ENCODE measurements at places on chromosomes 2 and 18. TPM values are rescaled to one million over a fixed set of nuclear protein-coding genes. Genes with fewer than 3 reads are reported as not detected.

DNA sequence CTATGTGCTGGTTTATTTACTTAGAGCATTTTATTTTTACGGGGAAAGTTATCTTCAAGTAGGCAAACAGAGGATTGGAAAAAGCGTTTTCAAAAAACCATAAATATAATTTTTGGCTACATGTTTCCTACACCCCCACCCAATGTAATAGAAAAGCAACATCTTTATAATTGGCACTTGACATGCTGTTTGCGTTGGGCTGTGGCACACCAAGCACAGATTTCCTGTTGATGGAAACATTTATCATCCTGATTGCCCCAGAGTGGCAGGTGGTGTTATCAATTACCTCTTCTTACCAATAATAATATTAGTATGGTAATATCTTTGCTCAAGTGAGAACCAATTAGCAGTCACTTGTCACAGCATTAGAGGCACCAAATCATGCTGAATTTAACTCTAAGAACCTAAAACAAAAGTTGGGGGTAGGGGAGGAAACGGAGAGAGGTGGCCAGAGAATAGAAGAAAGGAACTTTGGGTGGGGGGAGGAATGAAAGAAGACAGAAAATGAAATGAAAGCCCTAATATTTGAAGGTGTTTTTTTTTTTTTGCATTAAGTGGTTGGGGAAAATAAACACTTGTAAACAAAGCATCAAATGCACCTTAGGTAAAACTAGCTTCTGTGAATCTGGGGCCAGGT, 3.8 kb upstream of the SALL3 start:
- no peak overlapping the region for H3K4me3 ChIP-seq
- H3K4me1 ChIP-seq: no peaks in the 10 kb centered on the region
- no peaks in the 10 kb centered on the region for H3K36me3 ChIP-seq
- peaks cover 83% of the 10 kb centered on the region for H3K27me3 ChIP-seq

- no peak overlapping the region for H3K4me3 ChIP-seq
- no peak overlapping the region for H3K27ac ChIP-seq
- peaks cover 6% of the 10 kb centered on the region for H3K27me3 ChIP-seq
- DNase-seq: peak; percentile 47
- no peaks in the 10 kb centered on the region for H3K4me1 ChIP-seq
Observed at GRCh38 chr2:131413148-131413747, 49.3 kb upstream of the RAB6D start.

DNA sequence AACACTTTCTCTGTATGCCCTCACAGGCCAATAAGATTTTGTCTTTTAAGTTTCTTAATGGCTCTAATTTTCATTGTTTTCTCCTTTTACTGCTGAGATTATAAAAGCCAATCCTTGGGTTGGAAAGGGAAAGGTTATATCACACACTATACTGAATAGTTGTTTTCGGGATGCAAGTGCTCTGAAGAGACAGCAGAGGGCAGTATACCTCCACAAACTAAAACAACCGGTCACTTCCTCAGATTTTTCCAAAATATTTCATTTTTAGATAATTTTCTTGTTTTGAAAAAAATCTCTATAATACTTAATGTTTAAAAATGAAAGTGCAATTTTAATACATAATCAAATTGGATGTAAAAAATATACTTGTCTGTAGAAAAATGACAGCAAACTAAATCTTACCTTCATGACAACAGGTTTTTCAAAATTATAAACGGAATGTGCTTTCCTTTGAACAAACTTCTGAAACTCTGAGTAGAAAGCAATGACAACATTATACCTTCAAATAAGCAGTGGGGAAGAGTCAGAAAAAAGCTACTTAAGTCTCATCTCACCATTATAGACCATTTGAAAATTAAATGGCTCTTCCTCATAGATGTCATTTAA, 82.7 kb downstream of the ORC4 start:
- peak; percentile 16 for DNase-seq
- no peak overlapping the region for H3K27ac ChIP-seq
- no peak overlapping the region for H3K4me3 ChIP-seq
- H3K27me3 ChIP-seq: no peaks in the 10 kb centered on the region
- H3K36me3 ChIP-seq: peaks cover 77% of the 10 kb centered on the region

- no peaks in the 10 kb centered on the region for H3K4me1 ChIP-seq
- peaks cover 3% of the 10 kb centered on the region for H3K36me3 ChIP-seq
- no peak overlapping the region for H3K27ac ChIP-seq
- no peaks in the 10 kb centered on the region for H3K27me3 ChIP-seq
- H3K4me3 ChIP-seq: no peak overlapping the region
Observed at GRCh38 chr2:238409341-238410199, 17.2 kb upstream of the ASB1 start.

GRCh38 chr2:128563348-128563687, 244.7 kb upstream of the HS6ST1 start:
- peak overlapping the region; percentile 61 for H3K27ac ChIP-seq
- H3K4me3 ChIP-seq: no peak overlapping the region
- no peaks in the 10 kb centered on the region for H3K27me3 ChIP-seq
- H3K36me3 ChIP-seq: no peaks in the 10 kb centered on the region

DNA sequence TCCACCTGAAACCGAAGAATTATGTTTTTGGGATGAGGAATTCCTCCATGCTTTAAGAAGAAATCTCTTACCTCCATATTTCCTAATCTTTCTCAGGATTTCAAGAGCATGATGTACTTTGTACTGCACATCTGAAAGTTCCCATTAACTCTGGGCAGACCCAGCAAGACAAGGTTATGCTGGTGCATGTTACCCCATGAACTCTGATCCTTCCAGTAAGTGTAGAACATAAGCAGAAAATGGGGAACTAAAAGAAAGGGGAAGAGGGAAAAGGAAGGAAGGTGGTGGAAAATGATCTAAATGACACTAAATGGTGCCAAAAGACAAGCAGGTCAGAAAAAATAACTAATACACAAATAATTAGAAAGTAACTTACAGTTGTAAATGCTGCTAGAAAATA, 50.7 kb downstream of the STRN start:
- no peak for DNase-seq
- H3K36me3 ChIP-seq: peaks cover 12% of the 10 kb centered on the region
- no peak overlapping the region for H3K27ac ChIP-seq
- H3K27me3 ChIP-seq: no peaks in the 10 kb centered on the region

DNA sequence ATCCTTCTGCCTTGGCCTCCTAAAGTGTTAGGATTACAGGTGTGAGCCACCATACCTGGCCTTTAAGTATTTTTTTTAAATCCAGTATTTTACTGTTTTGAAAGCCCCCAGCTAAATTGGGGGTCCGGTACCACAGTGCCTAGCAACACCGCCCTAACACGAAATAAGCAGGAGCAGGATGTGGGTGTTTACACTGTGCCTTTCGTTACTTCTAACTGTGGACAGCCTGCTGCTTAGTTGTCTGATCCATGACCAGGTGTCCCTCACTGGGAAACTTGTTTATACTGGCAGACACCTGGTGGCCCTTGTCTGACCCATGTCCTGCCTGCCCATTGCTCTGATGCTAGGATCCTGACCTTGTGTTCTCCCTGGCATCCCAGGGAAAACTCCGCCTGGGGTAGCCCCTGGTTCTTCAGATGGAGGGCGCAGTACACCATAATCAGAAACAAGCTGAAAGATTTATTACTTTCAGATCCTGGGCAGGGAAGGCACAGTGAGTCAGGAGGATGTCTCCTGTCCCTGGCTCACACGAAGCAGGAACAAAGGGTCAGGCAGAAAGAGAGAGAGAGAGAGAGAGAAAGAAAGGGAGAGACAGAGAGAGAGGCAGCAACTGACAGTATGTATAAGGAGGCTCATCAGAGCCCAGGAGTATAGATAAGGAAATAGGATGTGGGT, 55.7 kb downstream of the NCAPH start:
- H3K4me3 ChIP-seq: no peak overlapping the region
- H3K27me3 ChIP-seq: peaks cover 9% of the 10 kb centered on the region
- no peaks in the 10 kb centered on the region for H3K36me3 ChIP-seq
- no peak for DNase-seq
- H3K27ac ChIP-seq: no peak overlapping the region
- H3K4me1 ChIP-seq: no peaks in the 10 kb centered on the region

DNA sequence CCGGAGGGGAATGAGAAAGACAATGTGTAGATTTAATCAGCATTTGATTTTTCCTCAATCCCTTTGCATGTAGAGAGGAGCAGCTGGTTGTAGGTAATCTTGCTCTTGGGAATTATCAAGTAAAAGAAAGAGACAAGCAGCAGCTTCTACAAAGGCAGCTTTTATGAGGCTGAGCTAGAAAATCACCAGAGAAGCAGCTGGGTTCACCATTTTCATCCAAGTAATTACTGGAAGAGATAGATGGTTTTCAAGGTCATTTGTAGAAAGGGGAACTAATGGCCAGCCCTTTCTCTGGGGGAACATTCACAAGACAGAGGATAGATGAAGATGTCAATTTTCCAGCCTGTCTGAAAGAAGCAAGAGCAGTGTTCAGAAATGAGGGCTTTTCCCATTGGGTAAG, 113.0 kb downstream of the RND3 start:
- H3K4me3 ChIP-seq: no peak overlapping the region
- no peaks in the 10 kb centered on the region for H3K4me1 ChIP-seq
- H3K27ac ChIP-seq: no peak overlapping the region
- DNase-seq: no peak
- no peaks in the 10 kb centered on the region for H3K36me3 ChIP-seq
- no peaks in the 10 kb centered on the region for H3K27me3 ChIP-seq

Gene DNAH6
- 0.03 TPM for polyA plus RNA-seq

Gene C2orf15
- 0.25 TPM for polyA plus RNA-seq

Gene CNDP1
- polyA plus RNA-seq: not detected
